ENCODE measurements at places on chromosomes 2 and 18. TPM values are rescaled to one million over a fixed set of nuclear protein-coding genes. Genes with fewer than 3 reads are reported as not detected.
A peak's percentile ranks its signal among the peaks of the same experiment; 100 is the strongest.

DNA sequence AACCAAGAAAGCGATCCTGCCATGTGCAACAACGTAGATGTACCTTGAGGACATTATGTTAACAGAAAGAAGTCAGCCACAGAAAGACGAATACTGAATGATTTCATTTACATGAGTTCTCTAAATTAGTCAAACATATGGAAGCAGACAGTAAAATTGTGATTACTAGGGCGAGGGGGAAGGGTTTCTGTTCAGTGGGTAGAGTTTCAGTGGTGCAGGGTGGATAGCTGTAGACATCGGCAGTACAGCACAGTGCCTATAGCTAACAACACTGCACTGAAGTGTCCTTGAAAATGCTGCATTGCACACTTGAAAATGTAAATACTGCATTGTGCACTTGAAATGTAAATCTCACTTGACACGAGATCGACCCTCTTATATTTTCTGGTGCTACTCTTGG lies 275.3 kb downstream of the GALR1 start:
- DNase-seq = no peak

- DNase-seq = no peak
These were observed 17.7 kb upstream of the ARL5A start for GRCh38 chr2:151845884-151846283.

CTAGE1 gene
- total RNA-seq = not detected

DHX57 gene
- total RNA-seq = 15.6 TPM

GRCh38 chr2:74556159-74556558 lies 1.6 kb downstream of the DOK1 start:
- no peak for DNase-seq

GRCh38 chr2:237577458-237577857 lies 11.1 kb downstream of the PRLH start:
- no peak for DNase-seq

GRCh38 chr2:124131276-124131675 lies 106.2 kb downstream of the CNTNAP5 start:
- no peak for DNase-seq

DNA sequence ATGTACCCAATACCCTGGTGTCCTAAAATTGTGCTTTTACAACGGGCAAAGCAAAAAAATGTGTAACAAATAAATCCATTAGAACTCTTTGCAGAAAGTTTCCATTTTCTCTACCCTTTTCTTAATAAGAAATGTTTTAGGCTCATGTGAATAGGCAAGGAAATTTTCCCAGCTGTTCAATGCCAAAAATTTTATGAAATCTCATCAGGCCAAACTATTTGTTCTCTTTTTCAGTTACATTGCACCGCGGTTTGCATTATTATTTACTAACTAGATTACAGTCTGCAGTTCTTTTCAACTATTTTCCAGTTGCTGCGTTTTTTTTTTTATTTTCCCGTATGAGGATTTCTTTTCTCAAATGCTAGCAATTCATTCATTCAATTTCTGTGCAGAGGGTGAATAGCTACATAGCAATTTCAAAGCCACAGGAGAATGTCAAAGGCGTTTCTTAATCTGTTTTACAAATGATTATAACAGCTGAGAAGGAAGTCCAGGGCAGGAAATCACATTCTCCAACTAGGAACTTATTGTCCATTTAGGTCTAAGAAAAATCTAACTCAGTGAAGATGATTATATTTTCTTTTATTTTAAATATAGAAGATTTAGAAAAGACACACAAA lies 367.5 kb upstream of the MMADHC start:
- no peak for DNase-seq

GRCh38 chr2:100623930-100624329 lies 61.1 kb downstream of the PDCL3 start:
- no peak for DNase-seq

CROCC2 gene
- total RNA-seq = not detected

PLEK gene
- total RNA-seq = not detected

DNA sequence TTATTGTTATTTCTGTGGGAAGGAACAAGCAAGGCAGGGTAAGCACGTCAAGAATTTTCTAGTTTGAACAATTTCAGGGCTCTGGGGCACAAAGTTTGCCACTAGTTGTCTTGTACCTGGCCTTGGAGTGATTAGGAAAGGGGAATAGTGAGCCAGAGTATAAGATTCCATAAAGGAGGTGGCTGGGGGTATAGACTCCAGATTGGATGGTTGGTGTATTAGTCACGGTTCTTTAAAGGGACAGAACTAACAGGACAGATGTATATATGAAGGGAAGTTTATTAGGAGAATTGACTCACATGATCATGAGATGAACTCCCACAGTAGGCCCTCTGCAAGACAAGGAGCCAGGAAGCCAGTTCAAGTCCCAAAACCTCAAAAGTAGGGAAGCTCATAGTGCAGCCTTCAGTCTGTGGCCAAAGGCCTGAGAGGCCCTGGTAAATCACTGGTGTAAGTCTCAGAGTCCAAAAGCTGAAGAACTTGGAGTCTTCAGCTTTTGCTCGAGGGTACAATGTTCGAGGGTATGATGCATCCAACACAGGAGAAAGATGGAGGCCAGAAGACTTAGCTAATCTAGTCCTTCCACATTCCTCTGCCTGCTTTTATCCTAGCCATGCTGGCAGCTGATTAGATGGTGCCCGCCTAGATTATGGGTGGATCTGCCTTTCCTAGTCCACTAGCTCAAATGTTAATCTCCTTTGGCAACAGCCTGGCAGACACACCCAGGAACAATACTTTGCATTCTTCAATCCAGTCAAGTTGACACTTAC lies 31.5 kb upstream of the PTPRM start:
- no peak for DNase-seq

DNA sequence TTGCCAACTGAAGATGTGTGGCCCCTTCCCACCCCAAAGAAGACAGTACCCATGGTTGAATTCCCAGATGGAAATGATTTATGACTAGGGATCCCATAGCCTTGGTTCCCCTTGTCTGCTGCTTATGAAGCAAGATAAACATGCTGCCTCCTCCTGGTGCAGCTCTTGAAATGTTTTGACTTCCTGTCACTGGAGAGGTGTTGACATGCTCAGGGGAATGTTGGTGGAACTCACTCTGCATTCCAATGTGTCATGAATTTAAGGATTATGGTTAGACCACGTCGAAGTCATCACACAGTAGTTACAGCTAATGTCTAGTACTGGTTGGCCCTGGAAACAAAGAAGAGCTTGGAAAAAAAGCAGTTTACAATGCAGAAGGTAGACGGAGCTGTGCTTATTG lies 69.0 kb upstream of the FAM110C start:
- DNase-seq = peak; percentile 57

- no peak for DNase-seq
These were observed 115.7 kb upstream of the SLC1A4 start for GRCh38 chr2:64873472-64873924.

FHOD3 gene
- total RNA-seq = 28.4 TPM

DNA sequence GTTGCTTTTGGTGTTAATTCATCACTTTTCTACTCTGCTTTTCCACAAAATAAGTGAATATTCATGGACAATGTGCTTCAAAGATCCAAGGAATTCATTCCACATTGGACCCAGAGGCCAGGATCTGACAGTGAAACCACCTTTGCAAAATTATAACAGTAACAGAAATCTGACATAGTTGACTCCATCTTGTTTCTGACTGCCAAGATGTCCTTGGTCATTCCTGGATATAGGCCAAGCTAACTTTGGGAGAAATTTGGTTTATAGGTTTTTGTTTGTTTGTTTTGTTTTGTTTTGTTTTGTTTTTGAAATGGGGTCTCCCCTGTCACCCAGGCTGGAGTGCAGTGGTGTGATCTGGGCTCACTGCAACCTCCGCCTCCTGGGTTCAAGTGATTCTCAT lies 10.3 kb downstream of the MPPE1 start:
- DNase-seq = no peak

DNA sequence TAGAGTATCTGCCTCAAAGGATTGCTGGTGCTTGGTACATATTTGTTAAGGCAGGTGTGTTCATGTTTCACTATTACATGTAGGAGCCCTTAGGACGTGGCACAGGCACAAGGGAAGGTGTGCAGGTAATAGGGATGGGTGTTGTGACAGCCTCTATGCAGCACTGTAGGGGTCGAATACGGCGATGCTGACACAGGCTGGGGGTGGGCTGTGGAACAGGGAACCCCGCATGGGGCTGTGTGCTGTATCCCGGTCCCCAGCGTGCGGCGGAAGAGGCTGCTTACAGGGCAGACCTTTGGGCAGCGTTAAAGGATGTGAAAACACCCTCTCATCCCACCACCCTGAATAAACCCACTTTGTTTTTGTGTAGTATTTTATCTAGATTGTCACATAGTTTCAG lies 21.5 kb downstream of the B3GNT2 start:
- no peak for DNase-seq

ACOXL gene
- total RNA-seq = 0.06 TPM

TFCP2L1 gene
- total RNA-seq = 12.3 TPM

- DNase-seq = no peak
These were observed 487.2 kb downstream of the BCL11A start for GRCh38 chr2:60066096-60066839.

- no peak for DNase-seq
These were observed 418.6 kb downstream of the TSN start for GRCh38 chr2:122174061-122174460.

SKOR2 gene
- total RNA-seq = not detected

DNA sequence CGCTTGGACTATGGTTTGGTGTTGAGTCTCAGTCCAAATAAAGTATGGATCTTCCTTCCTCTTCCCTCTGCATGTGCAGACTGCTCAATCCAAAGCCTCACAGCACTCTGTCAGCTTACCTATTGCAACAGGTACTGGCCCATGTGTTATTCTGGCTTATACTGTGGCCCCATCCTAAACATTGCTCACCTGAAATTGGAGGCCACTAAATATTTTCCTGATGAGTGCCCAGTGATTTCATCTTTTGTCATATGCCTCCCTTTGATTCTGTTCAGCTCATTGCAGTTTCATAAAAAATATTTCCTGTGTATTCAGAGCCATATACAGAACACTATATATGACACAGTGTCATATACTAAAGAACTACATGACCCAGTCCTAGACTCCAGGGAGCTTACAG lies 86.3 kb upstream of the FAM136A start:
- no peak for DNase-seq

Data from epithelial cell of proximal tubule (primary cell).